ENCODE measurements at places on chromosomes 7 and 10.

DNA sequence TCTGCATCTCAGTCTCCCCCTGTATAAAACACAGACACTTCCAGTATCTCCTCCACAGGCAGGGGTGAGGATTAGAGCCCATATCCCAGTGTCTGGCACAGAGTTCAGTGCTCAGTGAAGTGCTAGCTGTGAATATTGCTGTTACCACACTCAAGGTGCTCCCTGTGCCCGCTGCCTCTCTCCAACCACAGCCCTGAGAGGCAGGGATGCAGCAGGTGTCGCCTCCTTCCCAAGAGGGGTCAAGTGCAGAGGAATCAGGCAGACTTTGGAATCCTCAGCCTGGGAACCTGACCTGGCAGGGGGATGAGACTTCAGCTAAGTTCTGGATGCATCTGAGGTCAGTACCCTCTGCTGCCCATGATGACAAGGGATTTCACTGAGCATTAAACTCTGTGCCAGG, 163.1 kb downstream of the GFRA1 start:
- no peak for DNase-seq

DNA sequence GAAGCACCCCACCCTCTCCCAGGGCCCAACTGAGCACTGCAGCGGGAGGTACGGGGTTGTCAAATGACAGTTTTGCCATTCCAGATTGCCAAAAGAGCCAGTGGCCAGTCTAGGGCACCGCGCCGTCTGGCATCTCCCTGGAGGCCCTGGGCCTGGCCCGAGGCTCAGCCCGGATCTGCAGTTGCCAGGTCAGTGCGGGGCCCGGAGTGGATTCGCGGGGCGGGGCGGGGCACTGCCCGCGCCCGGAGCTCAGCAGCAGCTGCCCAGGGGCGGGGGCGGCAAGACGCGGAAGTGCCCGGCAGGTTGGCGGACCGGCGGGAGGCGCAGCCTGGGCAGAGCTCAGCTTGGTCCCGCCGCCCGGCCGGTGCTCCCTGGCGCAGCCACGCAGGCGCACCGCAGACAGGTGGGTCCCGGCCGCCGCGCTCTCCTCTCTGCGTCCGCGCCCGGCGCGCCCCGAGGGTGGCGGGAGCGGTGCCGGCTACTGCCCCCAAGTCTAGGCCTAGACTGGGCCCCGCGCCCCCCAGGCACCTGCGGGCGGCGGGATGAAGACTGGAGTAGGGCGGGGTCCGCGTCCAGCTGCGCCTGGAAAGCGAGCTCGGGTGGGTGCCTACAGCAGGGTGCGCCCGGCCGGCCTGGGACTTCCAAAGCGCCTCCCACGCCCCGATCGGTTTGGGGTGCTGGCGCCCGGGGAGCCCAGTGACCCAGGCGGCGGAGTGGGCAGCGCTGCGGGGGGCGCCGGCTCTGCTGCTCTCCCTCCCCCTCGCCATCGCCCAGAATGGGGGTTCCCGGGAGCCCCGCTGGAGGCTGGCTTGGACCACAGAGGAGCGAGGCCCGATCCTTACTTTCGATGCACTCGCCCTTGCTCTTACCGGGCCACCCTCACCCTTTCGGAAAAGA, at the start of gene IRF5:
TSS of gene IRF5 (plus strand) at position 281 of the 897 bp plus-strand sequence. CDS start 4,155 bp downstream, outside the sequence.
- no peak for DNase-seq

- no peak for DNase-seq
These were observed 3.4 kb downstream of the CPA4 start for GRCh38 chr7:130296221-130296951.

DNA sequence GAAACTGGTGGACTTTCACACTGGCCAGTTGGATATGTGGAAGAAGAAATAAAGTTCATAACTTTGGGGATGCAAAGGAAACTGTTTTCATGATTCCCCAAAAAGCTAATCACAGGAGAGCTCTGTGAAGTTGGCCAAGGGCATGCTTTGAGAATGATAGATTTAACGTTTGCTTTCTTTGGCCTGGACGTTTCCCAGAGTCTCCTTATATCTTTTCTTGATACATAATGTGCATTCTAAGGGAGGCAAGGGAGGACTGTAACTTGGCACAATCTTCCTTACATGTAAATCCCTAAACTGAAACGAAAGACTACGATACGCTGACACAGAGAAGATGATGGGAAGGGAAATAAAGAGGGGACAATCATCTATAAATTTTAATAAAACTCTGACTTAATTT, 176.5 kb upstream of the INHBA start:
- DNase-seq, result no peak

GRCh38 chr7:149027611-149028345, 527 bp downstream of the PDIA4 start:
- DNase-seq, result no peak

GRCh38 chr10:5996696-5997095, 19.4 kb upstream of the IL15RA start:
- DNase-seq, result no peak
